ENCODE measurements at places on chromosomes 11 and 22. TPM values are rescaled to one million over a fixed set of nuclear protein-coding genes. Genes with fewer than 3 reads are reported as not detected.

Gene ARHGAP20
- 4.9 TPM for total RNA-seq

Gene MS4A6E
- total RNA-seq: not detected

Gene EFCAB6
- total RNA-seq: 8.6 TPM

Gene FAM83F
- total RNA-seq: not detected

Gene ISX
- total RNA-seq: not detected

Gene CD82
- total RNA-seq: 28.3 TPM

Gene CDC42BPG
- not detected for total RNA-seq

Gene VSIG2
- not detected for total RNA-seq

Gene SMIM35
- not detected for total RNA-seq

Gene HBB
- 1,146 TPM for total RNA-seq

Gene FREY1
- not detected for total RNA-seq

Gene C11orf21
- not detected for total RNA-seq

Gene OR2AG1
- total RNA-seq: not detected

Gene C11orf86
- not detected for total RNA-seq

Gene TMEM191C
- total RNA-seq: not detected

Gene TMEM86A
- 4.8 TPM for total RNA-seq

Gene MS4A3
- not detected for total RNA-seq

Gene CCDC116
- not detected for total RNA-seq

Gene GDPD4
- not detected for total RNA-seq

Gene GLYATL2
- total RNA-seq: not detected

Gene DGCR6L
- 42.1 TPM for total RNA-seq

Gene XKR3
- total RNA-seq: not detected

Gene MMP13
- not detected for total RNA-seq

Gene FBLN1
- total RNA-seq: 580 TPM

Gene KIF18A
- total RNA-seq: not detected

Gene EIF4ENIF1
- 12.7 TPM for total RNA-seq

Gene RFPL2
- total RNA-seq: not detected

Gene CFAP300
- total RNA-seq: not detected

Gene GPHA2
- total RNA-seq: not detected

Gene RNH1
- total RNA-seq: 649 TPM

Gene TENM4
- total RNA-seq: 11.9 TPM

Gene HYLS1
- total RNA-seq: 6.5 TPM

Gene DAGLA
- 5.3 TPM for total RNA-seq

Gene MYOD1
- total RNA-seq: not detected

Gene SCUBE2
- 1.1 TPM for total RNA-seq

Gene SMC1B
- total RNA-seq: not detected

Gene PKNOX2
- 12.1 TPM for total RNA-seq

Gene KCNC1
- total RNA-seq: not detected

Data from ascending aorta (tissue), 2 donors.